ENCODE measurements at places on chromosomes 6 and 20. TPM values are rescaled to one million over a fixed set of nuclear protein-coding genes. Genes with fewer than 3 reads are reported as not detected.

DNA sequence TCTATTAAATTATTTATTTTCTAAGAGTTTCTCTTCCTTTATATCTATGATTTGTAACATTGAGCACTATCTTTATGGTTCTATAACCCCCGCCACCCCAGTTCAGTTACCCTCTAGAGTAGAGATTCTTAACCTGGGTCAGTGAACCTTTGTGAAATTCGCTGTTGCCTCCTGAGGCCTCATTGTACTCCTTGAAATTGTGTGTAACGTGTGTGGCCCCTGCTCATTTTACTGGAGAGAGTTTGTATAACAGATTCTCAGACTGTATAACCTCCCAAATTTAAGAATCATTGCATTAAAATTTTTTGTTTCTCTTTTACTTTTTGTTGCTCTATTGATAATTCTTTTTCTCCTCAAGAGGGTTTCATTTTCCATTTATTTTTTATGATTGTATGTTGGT, 65.3 kb downstream of the ADGRG6 start:
- DNase-seq = no peak

GRCh38 chr6:3450888-3451287, 6.0 kb downstream of the SLC22A23 start:
- no peak for DNase-seq

DNA sequence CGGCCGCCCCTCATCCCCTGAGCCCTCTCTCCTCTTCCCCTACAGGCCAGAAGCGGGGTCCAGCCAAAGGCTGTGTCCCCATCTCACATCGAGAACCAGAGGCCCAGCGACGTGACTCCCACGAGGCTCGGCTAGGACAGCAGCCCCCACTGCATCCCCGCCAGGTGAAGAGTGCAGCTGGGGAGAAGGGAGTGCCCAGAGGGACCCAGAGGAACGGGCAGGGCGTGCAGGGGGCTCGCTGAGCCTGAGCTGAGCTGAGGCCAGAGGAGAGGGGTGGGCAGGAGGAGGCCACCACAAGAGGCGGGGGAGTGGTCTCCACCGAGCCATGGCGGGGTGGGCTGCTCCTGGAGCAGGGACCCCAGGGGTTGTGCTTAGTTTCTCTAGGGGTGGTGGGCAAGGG, 32.6 kb downstream of the KCNQ2 start:
- DNase-seq = no peak

The MEI4 gene
- polyA plus RNA-seq = not detected

- DNase-seq = no peak
Measured at GRCh38 chr20:5109276-5109675, 10.5 kb downstream of the PCNA start.

DNA sequence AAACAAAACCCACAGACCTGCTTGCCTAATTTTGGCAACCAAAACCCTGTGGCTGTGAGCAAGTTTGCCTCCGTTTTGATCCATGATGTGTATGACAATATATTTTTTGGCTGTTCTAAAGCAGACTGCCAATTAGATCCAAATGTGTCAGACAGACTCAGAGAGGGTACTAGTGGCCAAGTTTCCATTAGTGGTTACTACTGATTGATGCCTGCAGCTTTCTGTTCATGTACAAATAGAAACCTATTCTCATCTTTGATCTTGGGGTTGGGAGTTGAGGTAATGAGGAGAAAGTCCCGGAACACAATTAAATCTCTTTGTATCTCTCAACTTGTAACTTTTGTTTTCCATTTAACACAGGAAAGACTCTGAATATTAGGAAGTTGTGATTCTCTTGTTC, 100.9 kb downstream of the RNF144B start:
- DNase-seq = no peak

DNA sequence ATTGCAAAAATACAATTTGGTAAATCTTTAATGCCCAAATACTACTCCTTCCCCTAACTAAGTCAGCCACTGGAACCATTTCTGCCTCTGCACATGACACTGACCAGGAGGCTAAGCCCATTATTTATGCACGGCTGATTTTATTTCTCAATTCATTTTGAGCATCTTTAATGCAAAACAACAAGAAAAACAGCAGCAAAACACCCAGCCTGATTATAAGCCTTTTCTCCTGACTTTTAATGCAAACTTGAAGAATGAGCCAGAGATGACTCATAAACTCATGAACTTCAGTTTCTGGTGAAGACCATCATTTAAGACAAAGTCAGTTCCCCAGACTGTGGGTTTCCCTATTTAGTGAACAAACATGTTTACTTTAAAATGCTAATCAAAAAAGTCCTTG, 51.6 kb downstream of the CYP24A1 start:
- no peak for DNase-seq

The SLCO4A1 gene
- 0.15 TPM for polyA plus RNA-seq

DNA sequence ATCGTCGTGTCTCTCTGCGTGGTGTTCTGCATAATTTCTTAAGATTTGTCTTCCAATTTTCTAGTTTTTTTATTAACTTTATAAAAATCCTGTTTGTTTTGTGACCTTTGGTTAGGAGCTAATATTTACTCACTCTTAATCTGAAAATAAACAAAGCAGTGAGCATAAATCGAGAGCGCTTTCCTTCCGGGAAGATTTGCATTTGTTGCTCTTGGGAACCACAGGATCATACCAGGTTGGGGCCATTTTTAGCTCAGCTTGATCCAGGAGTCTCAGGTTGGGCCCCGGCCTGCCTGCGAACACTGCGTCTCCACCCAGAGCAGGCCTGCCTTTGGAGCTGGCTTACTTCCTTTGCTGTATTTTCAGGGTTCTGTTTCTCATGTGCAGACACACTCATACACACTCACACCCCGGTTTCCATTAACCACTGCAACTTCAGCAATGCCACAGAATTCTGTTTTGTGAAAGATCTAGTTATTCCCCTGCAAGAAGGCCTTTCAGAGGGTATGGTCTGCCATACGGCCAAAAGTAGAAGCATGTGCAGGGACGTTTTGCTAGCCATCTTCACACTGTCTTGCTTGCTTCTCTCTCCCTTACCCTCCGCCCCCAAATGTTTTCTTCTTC, 17.3 kb downstream of the BPHL start:
- DNase-seq = no peak

The MEP1A gene
- polyA plus RNA-seq = not detected

The BTN1A1 gene
- not detected for polyA plus RNA-seq

DNA sequence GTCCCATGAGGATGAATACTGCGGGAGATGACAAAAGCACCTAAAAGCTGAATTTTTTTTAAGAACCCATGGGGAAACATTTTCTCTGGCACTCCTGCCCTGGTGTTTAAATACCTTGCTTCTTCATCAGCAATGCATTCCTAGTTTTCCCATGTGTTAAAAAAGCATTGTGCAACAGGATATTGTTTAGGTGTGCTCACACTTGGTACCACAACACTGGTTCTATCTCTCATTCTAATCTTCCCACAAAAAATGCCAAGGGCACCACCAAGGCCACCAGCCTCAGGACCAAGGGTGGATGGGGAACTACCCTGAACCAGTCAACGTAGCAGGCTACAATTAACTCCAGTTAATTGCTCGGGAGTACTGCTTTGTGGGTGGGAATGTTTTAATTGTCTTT, 50.9 kb downstream of the ALDH5A1 start:
- DNase-seq = no peak

The DEFB125 gene
- polyA plus RNA-seq = not detected

DNA sequence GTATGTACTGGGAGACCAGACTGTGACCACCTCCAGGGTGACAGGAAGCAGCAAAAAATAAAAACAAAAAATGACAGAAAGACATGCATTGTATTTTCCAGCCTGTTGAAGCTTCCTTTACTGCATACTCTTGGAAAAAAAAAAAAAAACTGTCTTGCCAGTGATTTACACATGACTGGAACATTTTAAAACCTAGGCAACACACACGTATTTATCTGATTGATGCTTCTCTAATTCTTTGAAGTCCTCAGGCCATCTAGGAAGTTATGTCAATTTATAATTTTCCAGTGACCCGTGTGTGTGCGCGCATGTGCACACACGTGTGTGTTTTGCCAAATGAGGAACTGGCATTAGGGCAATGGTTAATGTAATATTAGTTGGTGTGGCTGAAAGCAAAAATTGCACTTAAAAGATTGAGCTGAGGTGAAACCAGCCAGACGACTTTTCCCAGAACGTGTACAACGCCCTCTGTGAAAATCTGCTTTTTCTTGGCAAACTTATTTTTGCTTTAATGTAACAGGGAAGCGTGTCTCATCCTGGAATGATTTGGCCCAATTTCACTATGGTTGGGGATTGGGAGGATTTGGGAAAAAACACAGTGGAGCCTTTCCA, 315.2 kb downstream of the TFAP2A start:
- no peak for DNase-seq

The DEFB110 gene
- polyA plus RNA-seq = not detected

The ELOVL2 gene
- 0.21 TPM for polyA plus RNA-seq

The FAM217A gene
- polyA plus RNA-seq = not detected

The HLA-DMB gene
- polyA plus RNA-seq = not detected

DNA sequence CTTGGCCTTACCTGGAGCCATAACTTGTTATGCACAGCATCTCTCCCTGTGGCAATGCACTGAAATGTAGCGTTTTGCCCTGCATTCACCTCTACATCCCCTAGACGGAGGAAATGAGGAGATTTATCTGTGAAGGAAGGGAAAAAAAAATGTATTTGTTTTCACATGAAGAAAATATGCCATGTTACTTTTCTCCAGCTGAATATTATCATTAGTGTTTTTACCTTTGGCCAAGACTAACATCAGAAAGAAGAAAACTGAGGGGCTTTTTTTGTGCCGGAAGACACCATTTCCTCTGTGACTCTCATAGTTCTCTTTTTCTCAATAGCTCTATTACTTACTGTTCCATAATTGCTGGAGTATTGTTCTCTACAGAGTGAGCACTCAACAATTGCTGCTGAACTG, 280.4 kb downstream of the PTPRK start:
- DNase-seq = no peak

The HLA-DRA gene
- not detected for polyA plus RNA-seq

GRCh38 chr20:21607971-21608725, 94.3 kb upstream of the NKX2-2 start:
- DNase-seq = no peak

DNA sequence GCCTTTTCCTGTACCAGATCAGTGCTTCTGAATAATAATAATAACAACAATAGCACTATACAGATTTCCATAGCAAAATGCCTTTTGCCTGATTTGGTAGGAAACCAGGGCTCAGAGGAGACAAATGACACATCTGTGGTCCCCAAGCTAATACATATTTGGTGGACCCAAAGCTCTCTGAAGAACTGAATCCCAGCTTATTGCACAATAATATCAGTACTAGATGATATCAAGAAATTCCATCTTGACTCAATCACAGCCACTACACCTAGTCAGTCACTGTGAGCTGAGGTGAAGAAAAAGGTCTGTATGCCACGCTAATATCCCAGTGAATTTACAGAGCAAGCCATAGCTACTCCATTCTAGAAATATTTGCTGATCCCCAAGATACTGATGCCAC, 270.6 kb upstream of the RIN2 start:
- DNase-seq = no peak

DNA sequence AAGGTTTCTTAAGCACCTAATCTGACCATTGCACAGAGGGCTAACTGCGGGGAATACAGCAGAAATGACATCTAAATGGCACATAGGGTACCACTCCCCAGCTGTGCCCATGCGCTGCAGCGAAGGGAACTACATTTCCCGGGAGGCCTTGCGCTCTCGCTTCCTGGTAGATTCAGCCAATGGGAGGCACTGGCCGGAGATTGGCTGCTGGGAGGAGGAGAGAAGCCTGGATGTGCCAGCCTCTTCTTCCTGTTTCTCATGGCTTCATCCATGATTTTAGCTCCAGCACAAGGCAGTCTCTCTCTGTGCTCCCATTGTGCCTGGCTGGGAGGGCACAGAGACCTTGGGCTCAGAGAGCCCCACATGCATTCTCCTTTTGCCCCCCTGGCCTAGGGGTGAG, 101.7 kb upstream of the FOXA2 start:
- no peak for DNase-seq

GRCh38 chr6:43070028-43070632, 6.0 kb upstream of the PTK7 start:
- no peak for DNase-seq

The BANF2 gene
- not detected for polyA plus RNA-seq

GRCh38 chr6:94184666-94185464, 765.5 kb upstream of the EPHA7 start:
- no peak for DNase-seq

DNA sequence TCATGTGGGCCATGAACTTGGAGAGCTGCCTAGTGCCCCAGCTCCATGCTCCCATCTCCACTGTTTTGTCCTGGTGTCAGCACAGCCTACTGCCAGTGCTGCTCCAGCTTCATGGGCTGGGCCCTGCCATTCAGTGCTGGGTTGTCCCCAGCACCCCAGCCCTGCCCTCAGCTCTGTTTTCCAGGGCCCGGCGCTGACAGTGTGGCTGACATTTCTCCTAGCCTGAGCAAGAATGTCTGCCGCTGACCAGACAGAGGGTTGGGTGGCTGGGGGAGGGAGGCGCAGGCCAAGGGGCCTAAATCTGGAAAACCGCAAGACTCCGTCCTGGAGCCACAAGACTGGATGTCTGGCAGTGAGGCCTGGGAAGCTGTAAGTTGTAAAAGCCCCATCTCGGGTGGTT, 78.9 kb downstream of the DHX35 start:
- no peak for DNase-seq

GRCh38 chr6:69422475-69422874, 374.3 kb downstream of the LMBRD1 start:
- no peak for DNase-seq

- DNase-seq = no peak
Measured at GRCh38 chr6:95133578-95133977, 443.8 kb upstream of the MANEA start.

DNA sequence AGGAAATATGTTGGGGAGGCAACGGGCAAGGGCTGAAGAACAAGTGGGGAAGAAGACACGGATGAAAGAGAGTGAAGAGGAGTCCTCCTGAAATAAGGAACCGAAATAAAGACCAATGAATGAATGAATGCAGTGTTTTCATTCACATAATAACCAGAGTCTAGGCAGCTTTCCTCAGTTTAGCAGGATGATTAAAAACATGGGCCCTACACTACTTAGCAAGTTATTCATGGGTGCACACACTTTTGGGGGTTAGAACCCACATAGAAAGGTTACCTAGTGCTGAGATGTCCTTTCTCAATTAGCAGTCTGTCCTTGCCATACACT, 5.9 kb upstream of the FUCA2 start:
- DNase-seq = no peak

The LY6G6F gene
- polyA plus RNA-seq = not detected

DNA sequence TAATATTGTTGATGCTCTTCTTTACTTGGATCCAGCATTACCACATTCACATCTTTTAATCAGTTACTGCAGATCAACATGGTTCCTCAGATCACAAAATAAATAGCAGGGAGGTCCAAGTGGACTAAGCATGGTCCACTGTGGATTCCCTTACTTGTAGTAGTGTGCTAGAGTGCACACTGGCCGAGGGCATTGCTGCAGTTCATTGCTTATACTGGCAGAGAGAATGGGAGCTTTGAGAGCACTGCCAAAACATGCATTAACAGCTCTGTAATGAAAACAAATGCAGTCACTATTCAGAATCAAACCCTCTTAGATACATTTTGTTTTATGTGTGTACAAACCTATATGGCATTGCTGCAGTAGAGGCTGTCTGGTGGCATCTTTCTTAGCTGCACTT, 471.5 kb downstream of the CD109 start:
- no peak for DNase-seq

The SOX18 gene
- polyA plus RNA-seq = not detected

Measured in BJ (cell line).